ENCODE measurements at places on chromosomes 16 and 17.

- no peak for DNase-seq
Observed at GRCh38 chr16:51051671-51052070, 99.4 kb downstream of the SALL1 start.

DNA sequence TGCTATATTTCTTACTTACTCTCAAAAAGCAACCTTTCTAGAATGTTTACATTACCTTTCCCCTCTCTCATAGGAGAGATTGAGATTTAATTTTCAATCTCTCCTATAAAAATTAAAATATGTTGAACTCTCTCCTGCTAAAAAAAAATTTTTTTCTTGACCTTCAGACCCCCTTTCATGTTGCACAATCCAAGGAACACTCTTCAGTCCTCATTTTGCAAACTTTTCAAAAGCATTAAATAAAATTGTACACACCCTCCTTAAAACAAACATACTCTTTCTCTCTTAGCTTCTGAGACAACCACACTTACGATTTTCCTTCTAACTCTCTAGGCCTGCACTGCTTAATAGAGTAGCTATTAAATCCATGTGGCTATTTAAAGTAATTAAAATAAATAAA is 8.6 kb upstream of the ABCA6 start:
- no peak for DNase-seq

- no peak for DNase-seq
Observed at GRCh38 chr16:14650629-14651028, 17.9 kb downstream of the BFAR start.

GRCh38 chr17:37532756-37533155 is 43.1 kb downstream of the DUSP14 start:
- no peak for DNase-seq

- peak; percentile 54 for DNase-seq
Observed at GRCh38 chr16:85448557-85449190, 164.4 kb upstream of the GSE1 start.

- no peak for DNase-seq
Observed at GRCh38 chr16:87464691-87465300, 28.0 kb downstream of the ZCCHC14 start.

- DNase-seq = no peak
Observed at GRCh38 chr16:89921131-89921701, 1.9 kb upstream of the TUBB3 start.

- no peak for DNase-seq
Observed at GRCh38 chr16:88978608-88979346, 1.8 kb upstream of the CBFA2T3 start.

DNA sequence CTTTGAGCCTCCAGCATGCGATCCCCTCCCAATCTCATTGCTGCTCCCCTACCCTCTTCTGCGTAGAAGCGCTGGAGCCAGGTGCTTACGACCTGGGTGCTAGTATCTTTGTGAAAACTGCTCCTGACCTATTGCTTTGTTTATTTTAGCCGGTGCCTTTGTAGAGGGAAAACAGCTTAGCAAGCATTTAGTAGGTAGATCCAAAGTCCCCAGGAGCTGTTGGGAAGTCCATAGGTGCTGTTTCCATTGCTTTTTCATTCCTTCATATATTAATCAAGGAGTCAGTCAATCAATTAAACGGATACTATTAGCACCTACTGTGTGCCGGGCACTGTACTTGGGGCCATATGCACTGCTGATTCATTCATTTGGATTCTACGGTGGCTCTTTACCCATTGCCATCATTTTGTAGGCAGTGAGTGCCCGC is 497.6 kb downstream of the WWOX start:
- DNase-seq = no peak

- DNase-seq = no peak
Observed at GRCh38 chr17:77210331-77210730, 69.6 kb downstream of the SEC14L1 start.

- peak; percentile 59 for DNase-seq
Observed at GRCh38 chr17:1629504-1630310, 1.1 kb upstream of the SLC43A2 start.
